ENCODE measurements at places on chromosomes 11 and 22. TPM values are rescaled to one million over a fixed set of nuclear protein-coding genes. Genes with fewer than 3 reads are reported as not detected.

CYTH4 gene
- polyA plus RNA-seq = 0.29 TPM

DNA sequence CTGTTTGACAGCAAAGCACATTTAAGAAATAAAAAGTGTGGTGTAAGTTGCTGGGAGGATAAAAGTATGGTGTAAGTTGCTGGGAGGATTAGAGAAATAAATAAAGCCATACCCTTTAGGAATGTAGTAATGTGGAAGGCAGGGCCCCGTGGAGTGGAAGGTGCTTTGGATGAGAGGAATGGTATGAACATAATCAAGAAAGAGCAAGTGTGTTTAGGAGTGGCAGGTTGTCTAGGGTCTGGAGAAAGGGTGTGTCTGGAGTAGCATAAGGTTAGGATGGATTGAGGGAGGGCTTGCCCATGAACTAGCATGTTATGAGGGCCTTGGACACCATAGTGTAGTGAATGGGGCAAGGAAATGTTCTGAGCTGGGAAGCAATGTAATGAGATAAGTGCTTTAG lies 18.1 kb downstream of the MRPL16 start:
- H3K36me3 ChIP-seq = peaks cover 8% of the 10 kb centered on the region
- no peak overlapping the region for H3K4me3 ChIP-seq
- H3K4me1 ChIP-seq = peaks cover 13% of the 10 kb centered on the region
- H3K27ac ChIP-seq = no peak overlapping the region
- no peak for DNase-seq

BDNF gene
- 3.2 TPM for polyA plus RNA-seq

SLC22A12 gene
- polyA plus RNA-seq = not detected

DNA sequence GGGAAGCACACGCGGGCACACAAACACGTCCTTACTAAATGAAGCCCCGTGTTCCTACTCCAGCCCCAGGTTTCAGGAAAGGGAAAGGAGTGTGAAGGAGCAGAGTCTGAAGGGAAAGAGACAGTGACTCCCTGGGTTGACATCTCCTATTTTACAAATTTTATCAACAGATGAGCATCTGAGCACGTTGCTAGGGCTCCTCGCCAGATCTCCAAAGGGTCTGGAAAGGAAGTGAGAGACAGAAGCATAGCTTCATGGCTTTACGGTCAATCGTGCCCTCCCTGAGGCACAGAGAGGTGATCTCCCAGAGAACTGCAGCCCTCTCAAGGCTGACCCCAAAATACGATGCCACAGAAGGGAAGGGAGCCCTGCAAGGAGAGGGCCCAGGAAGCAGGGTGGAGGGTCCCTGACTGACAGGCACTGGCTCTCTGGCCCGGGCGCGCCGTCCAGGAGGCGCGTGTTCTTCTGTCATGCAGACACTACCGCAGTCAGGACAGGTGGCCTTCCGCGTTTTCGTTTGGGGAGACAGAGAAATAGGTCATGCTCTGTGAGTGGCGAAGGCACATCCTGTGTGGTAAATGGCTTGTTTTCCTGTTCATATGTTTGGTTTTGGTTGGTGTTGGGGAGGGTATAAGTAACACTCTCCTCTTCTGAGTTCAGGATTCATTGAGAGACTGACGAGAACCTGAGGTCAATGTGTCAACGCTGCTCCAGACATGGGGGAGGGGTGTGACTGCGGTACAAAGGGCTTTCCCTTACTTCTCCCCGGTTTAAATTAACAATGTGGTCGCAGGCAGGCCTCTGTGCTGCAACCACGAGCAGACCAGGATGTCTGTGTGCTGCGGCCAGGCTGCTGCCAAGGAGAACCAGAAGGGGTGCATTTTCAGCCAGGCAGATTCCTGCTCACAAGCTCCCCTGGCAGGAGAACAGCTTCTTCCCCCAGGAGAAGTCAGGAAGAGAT lies 813.3 kb downstream of the OPCML start:
- H3K4me1 ChIP-seq = no peaks in the 10 kb centered on the region
- H3K36me3 ChIP-seq = no peaks in the 10 kb centered on the region
- no peak overlapping the region for H3K27ac ChIP-seq
- no peaks in the 10 kb centered on the region for H3K27me3 ChIP-seq
- no peak overlapping the region for H3K4me3 ChIP-seq
